ENCODE measurements at places on chromosomes 4 and X.

DNA sequence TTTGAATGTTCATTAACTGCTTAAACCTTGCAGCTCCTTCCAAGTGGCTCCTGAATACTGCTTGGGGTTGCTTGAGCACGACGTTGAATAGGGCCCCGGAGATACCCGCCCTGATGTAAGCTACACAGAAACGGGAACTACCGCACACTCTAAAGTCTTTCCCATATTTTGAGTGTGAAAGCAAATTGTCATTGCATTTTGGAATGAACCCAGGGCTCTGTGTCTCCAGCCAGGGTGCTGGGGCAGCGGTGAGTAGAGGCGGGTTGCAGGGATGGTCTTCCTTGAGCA lies 59.4 kb upstream of the HELT start:
- no peak for DNase-seq

DNA sequence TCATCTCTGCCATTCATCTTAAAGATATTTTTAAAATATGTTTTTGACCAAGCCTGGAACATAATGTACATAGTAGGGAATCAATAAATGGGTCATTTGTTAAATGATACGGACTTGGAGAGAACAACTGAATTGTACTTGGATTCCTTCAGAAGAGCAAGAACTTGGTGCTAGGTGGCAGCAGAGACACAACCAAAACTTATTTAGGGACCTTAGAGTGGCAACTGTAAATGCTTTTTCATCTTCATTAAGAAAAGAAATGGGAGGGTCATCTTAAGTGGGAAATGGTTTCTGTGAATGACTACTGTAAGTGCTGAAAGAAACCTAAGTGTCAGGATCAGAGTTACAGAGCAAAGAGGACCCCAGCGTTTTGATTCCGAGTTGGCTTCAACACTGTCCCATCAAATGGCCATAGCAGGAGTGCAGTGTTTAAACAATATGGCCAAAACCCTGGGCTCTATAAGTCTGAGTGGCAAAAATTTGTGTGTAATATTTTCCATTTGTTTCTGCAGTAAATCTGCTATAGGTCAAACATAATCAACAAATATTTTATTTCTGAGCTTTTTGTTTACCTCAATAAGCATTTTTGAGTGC lies 213.6 kb downstream of the PALLD start:
- peak; percentile 86 for DNase-seq

DNA sequence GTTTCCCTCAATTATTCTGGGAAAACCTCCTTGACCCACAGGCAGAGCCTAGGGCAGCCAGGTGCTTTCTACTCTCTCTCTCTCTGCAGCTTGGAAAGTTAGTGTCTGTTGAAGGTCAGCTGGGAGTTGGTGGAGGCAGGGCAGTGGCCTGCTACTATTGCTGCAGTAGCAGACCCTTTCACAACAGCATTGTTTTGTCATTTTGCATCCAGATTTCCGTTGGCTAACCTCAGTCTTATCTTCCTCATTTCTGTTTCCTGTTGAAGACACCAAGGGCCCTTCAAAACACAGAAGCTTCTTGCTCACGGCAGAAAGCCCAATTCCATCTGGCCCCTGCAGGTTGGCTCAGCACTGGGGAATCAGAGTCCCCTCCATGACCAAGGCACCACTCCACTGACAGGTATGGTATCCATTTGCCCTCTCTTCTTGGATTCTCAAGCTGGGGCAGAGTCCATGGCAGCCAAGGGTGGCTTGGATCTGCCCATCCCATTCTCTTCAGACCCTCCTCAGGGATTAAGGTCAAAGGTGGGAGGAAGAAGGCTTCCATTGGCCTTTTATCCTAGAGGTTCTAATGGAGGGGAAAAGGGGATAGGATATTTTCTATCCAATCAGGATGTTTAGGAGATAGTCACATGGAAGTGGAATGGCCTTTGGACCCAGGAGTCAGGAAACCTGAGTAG lies 24.6 kb downstream of the VSIG4 start:
- no peak for DNase-seq

DNA sequence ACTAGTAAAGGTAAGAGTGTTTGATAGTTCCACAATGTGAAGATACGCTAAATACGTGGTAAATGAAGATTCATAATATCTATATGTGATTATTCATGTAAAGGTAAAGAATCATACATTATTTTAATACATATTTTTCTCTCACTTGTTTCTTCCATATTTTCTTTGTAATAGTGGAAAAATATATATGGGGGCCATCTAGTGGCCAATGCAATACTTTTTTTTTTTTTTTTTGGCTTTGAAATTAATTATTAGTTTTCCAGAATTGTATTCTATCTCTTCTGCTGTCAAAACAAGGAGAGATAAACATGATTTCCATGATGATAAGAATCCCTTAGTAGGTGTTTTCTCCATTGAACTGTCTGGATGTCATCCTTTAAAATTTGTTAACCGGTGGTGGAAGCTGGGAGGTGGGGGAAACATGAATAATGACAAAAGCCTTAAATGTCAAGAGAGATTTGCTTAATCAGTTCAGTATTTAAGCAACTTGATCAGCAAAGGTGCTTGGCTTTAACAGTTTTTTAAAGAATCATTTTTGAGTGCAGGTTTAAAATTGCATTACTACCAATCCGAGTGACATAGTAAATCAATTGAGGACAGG lies 508.7 kb upstream of the HTR2C start:
- peak; percentile 0 for DNase-seq

GRCh38 chr4:168486912-168487281 lies 6.6 kb upstream of the DDX60L start:
- DNase-seq: no peak

DNA sequence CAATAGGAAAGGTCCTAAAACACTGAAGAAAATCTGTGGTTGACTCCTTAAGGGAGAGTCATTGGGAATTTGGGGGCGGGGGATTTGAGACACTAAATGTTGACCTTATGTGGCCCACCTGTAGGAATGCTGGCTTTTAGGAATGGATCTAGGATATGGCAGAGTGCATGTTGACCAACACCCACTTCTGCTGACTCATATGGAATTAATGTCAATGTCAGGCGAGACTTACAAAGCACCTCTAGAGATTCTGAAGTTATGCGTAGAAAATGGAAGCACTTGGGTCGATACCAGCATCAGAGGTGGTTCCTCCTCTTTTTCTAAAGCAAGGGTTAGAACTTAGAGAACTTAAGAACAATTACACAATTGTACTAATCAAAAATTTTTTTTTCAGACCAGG lies 100.6 kb upstream of the CBR4 start:
- DNase-seq: peak; percentile 26
